ENCODE measurements at places on chromosomes 5 and 9.
A peak's percentile ranks its signal among the peaks of the same experiment; 100 is the strongest.

DNA sequence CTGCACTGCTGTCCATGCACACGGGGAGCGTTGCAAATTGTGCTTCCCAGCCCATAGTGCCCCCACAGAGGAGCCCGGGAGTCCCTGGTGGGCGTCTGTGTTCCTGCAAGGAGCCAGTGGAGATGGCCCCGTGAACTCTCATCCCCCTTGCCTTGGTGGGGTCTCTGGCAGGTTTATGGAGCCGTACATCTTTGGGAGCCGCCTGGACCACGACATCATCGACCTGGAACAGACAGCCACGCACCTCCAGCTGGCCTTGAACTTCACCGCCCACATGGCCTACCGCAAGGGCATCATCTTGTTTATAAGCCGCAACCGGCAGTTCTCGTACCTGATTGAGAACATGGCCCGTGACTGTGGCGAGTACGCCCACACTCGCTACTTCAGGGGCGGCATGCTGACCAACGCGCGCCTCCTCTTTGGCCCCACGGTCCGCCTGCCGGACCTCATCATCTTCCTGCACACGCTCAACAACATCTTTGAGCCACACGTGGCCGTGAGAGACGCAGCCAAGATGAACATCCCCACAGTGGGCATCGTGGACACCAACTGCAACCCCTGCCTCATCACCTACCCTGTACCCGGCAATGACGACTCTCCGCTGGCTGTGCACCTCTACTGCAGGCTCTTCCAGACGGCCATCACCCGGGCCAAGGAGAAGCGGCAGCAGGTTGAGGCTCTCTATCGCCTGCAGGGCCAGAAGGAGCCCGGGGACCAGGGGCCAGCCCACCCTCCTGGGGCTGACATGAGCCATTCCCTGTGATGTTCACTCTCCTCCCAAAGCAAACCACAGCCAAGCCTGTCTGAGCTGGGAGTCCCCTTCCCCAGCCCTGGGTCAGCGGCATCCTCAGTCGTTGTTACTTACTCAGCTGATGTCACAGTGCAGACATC, 3.1 kb downstream of the MRPS2 start:
- no peak for DNase-seq

DNA sequence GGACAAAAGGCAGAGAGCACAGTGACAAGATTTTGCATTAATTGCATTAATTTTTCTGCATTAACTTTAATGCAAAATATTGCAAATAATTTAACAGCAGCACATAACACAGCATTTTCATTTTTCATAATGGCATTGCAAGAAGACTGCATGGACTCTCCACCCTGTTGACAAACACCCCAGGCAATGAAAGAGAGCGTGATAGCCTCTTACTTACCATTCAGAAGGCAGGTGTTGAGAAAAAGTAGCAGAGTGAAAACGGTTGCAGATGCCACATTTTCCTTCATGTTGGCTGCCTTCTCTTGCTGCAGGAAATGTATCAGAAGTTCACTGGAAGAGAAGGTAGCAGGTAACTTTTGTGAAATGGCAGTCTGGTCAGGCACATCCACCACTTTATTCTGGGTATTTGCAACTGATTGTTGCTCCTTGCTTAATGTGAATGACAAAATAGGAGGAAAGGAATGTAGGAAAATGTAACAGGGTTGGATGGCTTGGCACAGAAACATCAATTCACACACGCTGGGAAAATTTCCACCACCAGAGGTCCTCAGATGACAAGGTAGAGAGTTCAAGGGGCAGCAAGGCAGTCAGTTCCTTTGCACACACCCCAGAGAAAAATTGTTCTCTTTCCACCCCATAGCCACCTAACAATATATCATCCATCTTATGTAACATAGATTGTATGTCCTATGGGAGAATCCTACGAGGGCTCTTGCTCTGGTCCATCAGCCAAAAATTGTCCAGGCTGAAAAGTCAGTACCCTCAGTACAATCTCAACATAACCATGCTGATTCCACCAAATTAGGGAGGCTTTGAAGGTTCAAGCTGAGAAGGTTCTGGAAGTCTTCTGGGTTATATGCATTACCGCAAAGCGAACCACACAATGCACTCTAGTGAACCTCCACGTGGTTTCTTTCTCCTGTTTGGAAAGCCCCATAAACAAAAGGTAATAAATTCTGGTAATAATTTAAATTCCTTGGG, 41.9 kb upstream of the AGXT2 start:
- DNase-seq: no peak

GRCh38 chr9:20972684-20973083, 58.8 kb downstream of the HACD4 start:
- DNase-seq: no peak

- no peak for DNase-seq
Observed at GRCh38 chr5:141701360-141702119, 19.5 kb upstream of the ARAP3 start.

DNA sequence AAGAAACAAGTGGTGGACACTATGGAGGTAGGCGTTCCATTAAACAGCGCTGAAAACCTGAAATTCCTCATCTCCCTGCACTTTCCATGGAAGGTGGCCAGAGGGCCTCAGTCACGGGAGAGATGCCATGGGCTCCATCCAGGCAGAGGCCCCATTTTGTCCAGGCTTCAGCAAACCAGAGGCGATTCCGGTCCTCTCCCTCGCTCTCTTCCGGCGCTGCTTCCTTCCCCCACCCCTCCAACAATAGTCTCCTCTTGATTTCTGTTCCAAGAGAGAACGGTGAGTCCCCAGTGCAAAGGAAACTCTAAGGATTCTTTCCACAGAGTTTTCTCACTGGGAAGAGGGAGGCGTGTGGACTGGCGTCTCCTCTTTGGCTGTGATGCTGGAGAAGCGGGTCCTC, 7.5 kb downstream of the ZNF366 start:
- DNase-seq: peak; percentile 62

DNA sequence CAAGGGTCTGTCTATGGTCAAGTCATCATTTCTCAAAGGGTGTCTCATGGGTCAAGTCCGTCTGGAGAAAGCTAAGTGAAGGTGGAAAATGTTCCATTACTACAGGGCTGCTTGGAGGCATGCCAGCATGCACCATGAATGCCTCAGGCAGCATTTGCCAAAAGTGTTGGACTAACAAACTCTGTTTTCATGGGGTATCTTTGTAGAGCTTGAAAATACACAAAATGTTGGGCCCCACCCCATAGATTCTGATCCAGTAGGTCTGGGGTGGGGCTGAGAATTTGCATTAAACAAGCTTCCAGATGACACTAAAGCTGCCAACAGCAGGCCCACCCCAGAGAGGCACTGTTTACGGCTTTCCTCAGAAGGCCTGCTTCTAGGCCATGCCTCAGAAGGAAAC, 75.0 kb upstream of the FRRS1L start:
- DNase-seq: no peak

- no peak for DNase-seq
Observed at GRCh38 chr5:72138943-72139521, 31.8 kb downstream of the MAP1B start.

- DNase-seq: no peak
Observed at GRCh38 chr9:114271556-114272510, 51.1 kb upstream of the ORM1 start.

DNA sequence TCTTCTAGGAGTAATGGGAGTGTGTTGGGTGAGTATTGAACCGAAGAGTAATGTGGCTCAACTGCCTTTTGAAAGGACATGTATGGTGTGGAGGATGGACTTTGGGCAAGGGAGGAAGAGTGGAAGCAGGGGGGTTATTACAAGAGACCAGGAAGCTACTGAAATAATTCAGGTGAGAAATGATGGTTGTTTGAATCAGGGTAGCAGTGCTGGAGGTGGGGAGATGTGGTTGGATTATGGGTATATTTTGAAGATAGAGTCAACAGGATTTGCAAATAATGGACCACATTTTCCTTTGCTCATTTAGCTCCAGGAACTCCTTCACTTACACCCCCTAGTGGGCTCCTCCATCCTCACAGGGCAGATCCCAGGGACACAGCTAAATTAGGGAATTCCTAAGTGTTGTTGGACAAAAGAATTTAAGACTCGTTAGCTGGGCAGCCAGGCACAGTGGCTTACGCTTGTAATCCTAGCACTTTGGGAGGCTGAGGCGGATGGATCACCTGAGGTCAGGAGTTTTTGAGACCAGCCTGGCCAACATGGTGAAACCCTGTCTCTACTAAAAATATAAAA, 1.2 kb upstream of the SLC4A9 start:
- no peak for DNase-seq

GRCh38 chr5:12323637-12324229, 419.5 kb upstream of the CTNND2 start:
- DNase-seq: no peak

GRCh38 chr9:134220311-134220710, 55.9 kb upstream of the RNU6ATAC start:
- no peak for DNase-seq

DNA sequence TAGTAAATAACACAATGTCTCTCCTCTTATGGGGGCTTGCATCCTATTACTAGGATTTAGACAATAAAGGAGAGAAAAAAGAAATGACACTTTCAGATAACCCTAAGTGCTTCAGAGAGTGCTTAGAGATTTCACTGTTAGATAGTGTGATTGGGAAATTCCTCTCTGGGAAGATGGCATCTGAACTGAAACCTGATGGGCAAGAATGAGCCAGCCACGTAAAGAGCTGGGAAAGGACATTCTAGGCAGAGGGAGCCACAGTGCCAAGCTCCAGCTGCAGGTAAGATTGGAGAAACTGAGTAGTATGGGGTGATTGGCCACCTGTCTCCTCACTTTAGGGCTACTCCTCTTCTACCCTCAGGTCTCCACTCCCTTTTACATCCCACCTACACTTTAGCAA, 14.5 kb downstream of the CDO1 start:
- DNase-seq: no peak

- no peak for DNase-seq
Observed at GRCh38 chr5:181040631-181040945, 522 bp downstream of the BTNL9 start.

Measured in right atrium auricular region (tissue), 2 donors.